ENCODE measurements at places on chromosomes 13 and 19.
A peak's percentile ranks its signal among the peaks of the same experiment; 100 is the strongest.

GRCh38 chr19:33290956-33291622, 11.2 kb downstream of the CEBPA start:
- DNase-seq, result no peak

DNA sequence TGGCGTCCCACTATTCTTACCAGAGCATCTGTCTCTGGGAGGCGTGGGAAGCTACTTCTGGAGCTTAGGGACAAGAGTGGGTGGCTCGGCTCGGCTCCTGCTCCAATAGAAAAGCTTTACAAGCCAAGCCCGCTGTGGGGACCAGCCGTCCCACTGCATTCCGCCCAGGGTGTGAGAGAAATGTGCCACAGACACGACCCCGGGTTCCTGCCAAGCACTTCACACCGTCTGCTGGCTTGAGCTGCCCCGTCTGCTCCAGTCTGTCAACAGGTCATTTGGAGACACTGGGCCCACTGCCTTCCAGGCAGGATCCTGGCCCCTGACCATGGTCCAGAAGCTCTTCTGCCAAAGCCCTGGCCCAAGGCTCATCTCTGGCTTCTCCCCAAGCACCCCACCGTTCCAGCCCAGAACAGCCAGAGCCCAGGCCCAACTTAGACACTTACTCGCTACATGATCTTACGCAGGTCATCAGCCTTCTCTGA, 6.5 kb upstream of the FKRP start:
- no peak for DNase-seq

GRCh38 chr19:49316284-49316683, 8.7 kb downstream of the SLC6A16 start:
- DNase-seq, result no peak

- no peak for DNase-seq
Observed at GRCh38 chr19:16347706-16348105, 23.1 kb downstream of the KLF2 start.

DNA sequence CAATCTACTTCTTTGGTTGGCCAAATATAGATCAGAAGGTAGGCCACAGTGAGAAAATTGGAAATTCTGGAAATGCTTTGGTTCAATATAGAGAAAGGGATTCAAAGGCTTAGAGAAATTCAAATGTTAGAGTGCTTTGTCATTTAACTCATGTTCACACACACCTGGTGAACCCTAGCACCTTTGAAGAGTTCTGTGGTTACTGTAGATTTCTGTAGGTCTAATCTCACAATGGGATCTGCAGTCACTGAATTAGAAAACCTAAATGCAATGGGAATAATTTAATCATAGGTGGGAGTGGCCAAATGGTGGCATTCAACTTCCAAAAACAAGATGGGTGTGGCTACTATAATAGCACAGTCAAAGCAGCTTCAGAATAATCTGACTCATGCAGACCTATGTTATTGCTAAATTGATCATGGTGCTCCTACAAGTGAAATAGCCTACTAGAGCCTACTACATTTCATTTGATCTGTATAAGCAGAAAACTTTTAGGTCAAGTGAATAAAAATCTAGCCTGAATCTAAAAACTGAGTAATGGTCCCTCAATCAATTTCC, 1152.9 kb downstream of the PCDH9 start:
- DNase-seq, result no peak

DNA sequence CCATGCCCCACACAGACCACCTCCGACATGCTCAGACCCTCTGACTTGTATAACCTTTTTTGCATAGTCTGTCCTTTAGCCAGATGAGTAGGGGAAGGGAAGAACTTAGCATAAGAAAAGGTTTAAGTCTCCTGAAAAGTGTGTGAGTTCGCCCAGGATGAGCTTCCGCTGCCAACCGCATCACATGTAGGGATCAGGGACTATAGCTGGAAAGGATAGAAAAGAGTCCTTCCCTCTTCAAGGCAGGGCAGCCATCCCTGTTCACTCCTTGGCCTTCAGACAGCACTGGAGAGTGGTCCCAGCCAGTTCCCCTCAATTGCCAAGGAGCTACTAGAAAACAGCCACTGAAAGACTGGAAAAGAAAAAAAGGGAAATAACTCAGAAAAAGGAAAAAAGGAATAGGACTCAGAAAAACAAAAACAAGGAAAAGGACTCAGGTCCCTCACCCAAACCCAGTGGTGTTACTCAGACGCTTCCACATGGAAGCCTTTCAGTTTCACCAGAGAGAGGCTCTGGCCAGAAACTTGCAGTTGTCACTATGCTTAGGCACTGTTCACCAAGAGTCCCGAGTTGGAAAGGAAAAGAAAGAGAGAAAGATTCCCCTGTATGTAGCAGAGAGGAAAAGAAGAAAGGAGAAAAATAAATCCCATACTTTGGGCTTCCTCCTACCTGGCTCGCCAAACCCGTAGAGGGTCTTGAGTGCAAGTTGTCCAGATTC, 5.6 kb upstream of the TM9SF2 start:
- DNase-seq, result no peak

GRCh38 chr13:36959456-36960116, 39.5 kb upstream of the SMAD9 start:
- DNase-seq, result no peak

- no peak for DNase-seq
Observed at GRCh38 chr13:47858042-47859025, 142.7 kb downstream of the SUCLA2 start.

DNA sequence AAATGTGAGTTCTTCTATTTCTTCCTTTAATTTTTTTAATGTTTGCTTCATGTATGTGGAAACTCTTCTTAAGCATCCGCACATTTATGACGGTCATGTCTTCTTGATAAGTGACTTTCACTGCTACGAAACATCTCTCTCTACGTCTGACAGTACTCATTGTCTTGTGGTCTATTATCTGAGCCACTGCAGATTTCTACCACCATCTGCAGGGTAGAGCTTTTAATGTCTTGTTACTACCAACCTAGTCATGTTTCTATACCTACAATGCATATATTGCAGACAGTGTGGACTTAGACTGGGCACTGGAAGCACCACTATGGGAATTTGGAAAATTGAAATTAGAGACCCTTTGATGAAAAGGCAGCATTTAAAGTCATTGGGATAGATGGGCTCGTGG, 75.4 kb upstream of the ARHGEF7 start:
- no peak for DNase-seq

DNA sequence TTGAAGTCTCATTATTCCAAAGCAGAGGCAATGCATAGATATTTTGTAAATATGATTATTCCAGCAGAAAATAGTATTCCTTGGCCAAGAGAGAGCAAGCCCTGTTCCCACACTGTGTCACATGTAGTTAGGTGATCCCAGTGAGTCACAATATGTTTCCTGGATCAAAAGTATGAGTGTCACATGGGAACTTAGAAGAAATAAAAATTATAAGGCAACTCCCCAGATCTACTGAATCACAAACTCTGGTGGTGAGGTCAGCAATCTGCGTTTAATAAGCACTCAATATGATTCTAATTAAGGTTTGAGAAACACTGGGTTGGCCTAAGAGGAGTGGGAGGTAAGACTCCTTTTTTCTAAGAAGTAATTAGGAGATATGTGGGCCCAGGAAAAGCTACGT, 1504.5 kb upstream of the PCDH20 start:
- no peak for DNase-seq

GRCh38 chr19:48442116-48443035, 3.4 kb upstream of the GRWD1 start:
- no peak for DNase-seq

- peak; percentile 12 for DNase-seq
Observed at GRCh38 chr13:27406178-27406939, 18.1 kb upstream of the GTF3A start.

GRCh38 chr19:6728346-6728745, 7.9 kb upstream of the C3 start:
- DNase-seq, result no peak

GRCh38 chr13:110157718-110158117, 149.2 kb downstream of the COL4A1 start:
- no peak for DNase-seq

GRCh38 chr13:20305587-20305986, 73.5 kb upstream of the GJB6 start:
- no peak for DNase-seq

- no peak for DNase-seq
Observed at GRCh38 chr13:30312904-30313303, 5.6 kb upstream of the KATNAL1 start.

Measured in CD4-positive, alpha-beta T cell (primary cell).